ENCODE measurements at places on chromosomes 4 and X. TPM values are rescaled to one million over a fixed set of nuclear protein-coding genes. Genes with fewer than 3 reads are reported as not detected.

Gene DOCK11
- 2.0 TPM for total RNA-seq

Gene MEPE
- total RNA-seq: not detected

Gene HPGD
- 1.2 TPM for total RNA-seq

Gene ALAS2
- not detected for total RNA-seq

Gene H2BW2
- total RNA-seq: not detected

Gene FAM53A
- total RNA-seq: 7.0 TPM

Gene HAND2
- total RNA-seq: 0.31 TPM

GRCh38 chr4:107071108-107071507, 35.0 kb upstream of the DKK2 start:
- no peak for DNase-seq

DNA sequence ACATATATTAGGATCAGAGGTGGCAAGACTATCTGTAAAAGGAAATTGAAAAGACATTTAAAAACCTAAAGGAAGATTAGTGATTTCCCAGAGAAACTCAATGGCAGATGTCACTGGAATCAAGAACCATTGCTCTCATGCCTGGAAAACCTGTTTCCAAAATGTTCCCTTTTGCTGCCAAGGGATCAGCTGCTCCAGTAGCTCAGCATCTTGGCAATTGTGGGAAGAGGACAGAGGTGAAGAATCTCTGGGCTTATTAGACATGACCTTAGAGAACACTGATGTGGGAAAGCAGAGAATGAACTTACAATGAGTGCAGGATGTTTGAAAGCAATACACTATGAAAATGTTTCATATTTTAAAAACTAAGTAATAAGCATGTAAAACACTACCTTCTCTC, 98.3 kb downstream of the SHROOM3 start:
- no peak for DNase-seq

DNA sequence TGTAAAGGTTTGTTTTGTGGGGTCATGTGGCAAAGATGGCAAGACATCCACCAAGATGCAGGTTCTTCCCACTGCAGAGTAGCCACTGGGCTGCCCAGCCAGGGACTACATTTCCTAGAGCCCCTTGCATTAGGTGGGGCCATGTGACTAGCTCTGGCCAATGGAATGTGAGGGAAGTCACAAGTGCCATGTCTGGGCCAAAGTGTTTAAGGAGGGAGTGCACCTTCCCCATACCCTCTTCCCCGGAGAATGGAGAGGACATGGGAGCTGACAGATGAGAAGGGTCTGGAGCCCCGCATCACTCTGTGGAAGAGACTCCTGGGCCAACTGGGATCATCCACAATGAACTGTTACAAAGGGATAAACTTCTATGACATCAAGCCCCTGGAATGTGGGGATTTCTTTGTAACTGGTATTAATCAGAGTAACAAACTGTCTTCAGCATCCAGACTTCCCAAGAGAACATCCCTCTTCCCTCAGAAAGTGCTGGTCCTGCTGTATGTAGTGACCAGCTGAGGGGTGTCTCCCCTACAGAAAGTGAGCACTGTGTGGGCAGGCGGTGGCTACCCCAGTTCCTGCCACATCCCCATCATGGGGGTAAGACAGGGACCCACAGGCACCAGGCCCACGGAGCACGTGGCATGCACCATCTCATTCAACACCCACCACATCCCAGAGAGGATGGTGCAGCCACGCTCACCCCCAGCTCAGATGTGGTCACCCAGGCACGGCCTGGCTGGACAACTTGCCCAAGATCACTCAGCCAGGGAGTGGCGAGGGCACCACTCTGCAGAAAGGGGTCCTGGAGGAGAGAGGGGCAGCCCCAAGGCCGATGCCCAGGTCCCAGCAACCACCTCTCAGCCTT, 10.9 kb downstream of the PPP2R2C start:
- DNase-seq: no peak

- DNase-seq: no peak
Observed at GRCh38 chrX:53049127-53049517, 533 bp downstream of the GPR173 start.

- DNase-seq: no peak
Observed at GRCh38 chr4:81806485-81806884, 334.8 kb upstream of the RASGEF1B start.

DNA sequence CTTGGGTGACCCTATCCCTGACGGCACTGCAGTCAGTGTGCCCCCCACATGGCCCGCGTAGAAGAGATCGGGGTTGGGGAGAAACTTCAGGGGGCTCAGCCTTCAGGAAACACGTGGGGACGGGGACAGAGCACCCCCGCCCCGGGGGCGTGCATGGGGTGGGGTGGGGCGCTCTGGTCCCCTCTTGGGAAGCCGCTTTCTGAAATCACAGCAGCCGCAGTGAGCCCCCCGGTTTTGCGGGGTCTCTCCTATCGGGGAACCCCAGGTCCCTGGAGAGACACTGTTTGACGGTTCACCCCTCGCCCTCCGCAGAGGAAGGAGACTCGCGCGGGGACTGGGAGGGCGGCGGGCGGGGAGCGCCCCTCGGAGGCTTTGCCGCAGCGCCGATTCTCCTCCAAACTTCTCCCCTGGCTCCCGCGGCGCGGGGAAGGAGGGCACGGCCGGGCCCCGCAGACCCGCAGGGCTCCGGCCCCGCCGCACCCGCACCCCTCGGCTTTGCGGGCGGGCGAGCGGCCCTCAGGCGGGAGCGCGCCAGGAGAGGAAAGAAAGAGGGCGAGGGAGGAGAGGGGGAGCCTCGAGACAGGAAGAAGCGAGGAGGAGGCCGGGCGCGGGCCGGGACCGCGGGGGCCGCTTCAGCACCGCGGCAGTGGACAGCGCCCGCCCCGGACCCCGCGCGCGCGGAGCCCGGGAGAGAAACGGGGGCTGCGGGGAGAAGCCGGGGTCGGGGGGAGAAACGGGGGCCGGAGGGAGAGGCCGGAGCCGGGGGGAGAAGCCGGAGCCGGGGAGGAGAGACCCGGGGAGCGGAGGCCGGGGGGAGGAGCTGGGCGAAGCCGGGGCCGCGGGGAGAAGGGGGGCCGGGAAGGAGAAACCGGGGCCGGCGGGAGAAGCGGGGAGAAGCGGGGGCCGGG, 612 bp downstream of the CPLX1 start:
- DNase-seq: no peak

DNA sequence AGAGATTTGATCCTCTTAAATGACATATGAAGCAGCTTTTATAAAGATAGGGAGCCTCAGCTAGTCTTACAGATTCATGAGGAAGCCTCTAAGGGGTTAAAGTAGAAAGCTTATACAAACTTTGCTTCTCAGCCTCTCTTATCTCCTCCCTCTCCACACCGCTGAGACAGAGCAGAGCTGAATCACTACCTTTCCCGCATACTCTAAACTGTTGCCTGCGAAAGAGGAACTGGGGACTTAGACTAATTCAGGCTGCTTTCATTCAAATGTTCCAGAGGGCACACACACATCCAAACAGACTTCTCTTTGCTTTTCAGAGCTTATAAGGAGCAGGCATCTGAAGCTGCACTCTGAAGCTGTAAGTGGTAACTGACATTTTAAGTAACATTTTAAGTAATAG, at the start of gene SERTM2:
Gene SERTM2 (plus strand): TSS at position 169 of the 400 bp plus-strand sequence. CDS start 7,213 bp downstream, outside the sequence.
- no peak for DNase-seq

GRCh38 chrX:19121898-19122640, at the start of gene ADGRG2:
Gene ADGRG2 (minus strand): TSS chrX:19122468. CDS start chrX:19068834, 53,634 bp downstream.
- DNase-seq: no peak

DNA sequence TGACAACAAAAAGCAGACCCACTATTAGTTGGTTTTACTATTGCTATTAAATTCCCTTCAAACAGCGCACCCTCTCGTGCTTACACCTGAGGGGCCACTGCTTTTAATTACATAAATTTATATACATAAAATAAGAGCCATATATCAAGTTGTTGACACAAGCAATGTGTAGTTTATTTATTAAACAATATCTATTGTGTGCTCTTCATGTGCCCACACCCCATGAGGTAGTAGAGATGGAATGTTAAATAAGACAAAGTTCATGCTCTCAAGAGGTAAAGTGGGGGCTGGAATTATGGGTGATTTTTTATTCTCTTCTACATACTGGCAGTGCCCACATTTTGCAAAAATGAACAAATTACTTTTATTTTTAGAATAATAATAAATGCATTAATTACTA, 47.3 kb downstream of the KCNIP4 start:
- no peak for DNase-seq

DNA sequence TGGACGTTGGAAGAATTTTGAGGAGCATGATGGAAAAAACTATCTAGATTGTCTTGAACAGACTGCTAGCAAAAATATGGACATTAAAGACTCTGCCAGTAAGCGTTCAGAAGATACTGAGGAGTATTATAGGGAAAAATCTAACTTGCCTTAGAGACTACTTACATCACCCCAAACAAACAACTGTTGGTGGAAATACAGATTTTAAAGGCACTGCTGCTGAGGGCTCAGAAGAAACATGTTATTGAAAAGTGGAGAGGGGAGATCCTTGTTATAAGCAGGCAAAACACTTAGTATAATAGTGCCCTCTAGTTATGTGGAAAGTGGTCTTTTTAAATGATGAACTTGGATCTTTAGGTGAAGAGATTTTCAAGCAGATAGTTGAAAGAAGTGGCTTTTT, 29.2 kb downstream of the MAD2L1 start:
- no peak for DNase-seq

DNA sequence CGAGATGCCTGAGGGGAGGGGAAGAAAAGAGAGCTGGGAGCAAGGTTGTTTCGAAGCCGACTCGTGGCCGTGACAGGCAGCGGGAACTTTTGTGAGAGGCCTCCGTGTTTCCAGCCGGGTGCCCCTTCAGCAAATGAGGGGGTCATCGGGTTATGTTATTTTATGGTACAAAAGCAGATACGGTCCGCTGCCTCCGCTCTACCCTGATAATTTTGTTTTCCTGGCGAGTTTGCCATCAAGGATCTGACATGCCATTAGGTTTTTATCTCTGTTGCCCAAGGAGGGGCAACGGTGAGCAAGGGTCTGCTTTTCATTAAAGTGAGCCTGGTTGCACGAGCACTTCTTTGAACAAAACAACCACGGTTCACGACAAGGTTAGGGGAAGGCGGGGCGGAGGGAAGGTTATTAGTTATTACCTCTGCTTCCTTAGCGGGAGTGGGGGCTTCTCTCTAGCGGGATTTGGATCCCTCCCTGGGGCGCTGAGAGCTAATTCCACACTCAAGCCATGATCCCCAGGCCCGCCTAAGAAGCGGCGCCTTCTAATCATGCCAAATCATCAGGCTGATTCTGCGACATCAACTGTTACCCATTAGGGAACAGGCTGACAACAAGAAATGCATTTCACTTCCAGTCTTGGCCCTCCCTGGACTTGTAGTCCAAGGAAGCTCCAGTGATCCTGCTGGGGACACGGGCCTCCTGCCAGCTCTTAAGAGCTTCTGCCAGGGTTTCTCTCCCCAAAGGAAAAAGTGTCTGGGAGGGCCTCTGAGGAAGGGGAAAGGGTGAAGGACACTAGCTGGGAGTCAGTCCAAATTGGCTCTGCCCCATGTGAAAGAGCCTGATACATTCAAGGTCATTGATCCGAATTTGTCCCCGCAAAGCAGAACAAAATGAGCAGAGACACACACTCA, 617.7 kb downstream of the MID1IP1 start:
- DNase-seq: no peak

DNA sequence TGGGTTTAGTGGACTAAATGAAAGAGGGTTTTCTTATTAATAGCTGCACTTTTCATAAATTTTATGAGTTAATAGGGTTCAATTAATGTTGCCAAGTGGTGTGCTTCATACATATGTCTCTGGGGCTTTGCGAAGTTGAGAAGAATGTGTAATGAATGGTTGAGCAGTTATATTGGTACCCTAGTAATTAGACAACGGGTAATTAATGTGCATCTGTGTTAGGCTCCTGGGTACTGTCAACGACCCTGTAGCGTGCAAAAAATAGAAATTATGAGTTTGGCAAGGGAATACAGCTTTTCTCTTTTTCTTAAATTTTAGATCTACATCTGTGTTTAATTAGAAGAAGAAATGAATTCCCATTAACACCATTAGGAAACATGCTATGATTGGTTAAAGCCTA, 1027.7 kb downstream of the ARAP2 start:
- no peak for DNase-seq

DNA sequence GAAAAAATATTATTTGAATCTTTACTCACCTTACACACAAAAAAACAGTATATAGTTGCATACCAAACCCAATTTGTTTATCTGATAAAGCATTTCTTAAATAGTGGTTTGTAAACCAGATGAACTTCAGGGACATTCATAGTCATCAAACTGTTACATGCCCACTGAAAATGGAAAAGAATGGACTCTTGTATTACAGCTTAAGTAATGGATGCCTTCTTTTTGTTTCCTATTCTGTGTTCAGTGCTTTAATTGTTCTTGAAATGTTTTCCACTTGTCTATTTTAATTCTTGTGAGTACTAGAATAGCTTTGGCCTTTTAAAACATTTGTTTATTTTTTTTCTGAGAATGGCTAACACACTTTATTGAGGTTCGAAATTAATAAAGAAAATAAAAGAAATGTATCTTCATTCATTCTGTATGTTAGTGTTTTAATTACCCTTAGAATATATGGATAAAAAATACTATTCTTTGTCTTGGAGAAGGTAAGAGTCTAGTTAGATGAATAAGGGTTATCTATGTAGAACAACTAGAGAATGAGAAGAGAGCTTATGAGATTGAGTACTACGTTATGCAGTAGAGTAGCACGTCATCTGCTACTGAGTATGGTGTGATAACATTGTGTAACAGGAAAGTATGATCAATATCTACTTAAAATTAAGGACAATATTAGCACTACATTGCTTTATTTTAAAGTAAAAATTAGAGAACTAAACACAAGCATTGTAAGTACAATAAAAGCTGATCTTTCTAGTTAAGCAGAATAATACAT, 9.9 kb downstream of the CPEB2 start:
- no peak for DNase-seq

DNA sequence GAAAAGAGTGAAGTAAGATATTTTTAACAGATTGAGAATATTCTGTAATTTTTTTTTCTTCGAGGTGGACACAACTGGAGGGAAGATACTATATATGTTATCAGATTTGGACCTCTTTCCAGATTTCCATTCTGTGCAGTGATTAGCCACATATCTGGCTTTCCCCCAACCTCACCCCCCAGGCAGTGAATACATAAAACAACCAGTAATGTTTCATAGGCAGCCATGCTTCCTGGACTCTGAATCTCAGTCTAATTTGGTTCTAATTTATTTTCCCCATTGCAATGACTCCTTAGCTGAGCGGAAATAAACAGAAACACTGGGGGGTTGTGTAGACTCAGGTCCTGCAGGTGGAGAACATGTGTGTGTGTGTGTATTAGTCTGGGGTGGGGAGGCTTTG, 226.5 kb downstream of the FBXW7 start:
- DNase-seq: no peak

- no peak for DNase-seq
Observed at GRCh38 chrX:100404851-100405250, 5.2 kb downstream of the PCDH19 start.

- no peak for DNase-seq
Observed at GRCh38 chrX:34918091-34918736, 24.4 kb upstream of the FAM47B start.

Data from Panc1 (cell line).